CD4-positive, alpha-beta memory T cell (primary cell): ENCODE measurements at places on chromosomes 5 and 9.

- DNase-seq: no peak
Observed at GRCh38 chr5:36723912-36724311, 117.5 kb downstream of the SLC1A3 start.

DNA sequence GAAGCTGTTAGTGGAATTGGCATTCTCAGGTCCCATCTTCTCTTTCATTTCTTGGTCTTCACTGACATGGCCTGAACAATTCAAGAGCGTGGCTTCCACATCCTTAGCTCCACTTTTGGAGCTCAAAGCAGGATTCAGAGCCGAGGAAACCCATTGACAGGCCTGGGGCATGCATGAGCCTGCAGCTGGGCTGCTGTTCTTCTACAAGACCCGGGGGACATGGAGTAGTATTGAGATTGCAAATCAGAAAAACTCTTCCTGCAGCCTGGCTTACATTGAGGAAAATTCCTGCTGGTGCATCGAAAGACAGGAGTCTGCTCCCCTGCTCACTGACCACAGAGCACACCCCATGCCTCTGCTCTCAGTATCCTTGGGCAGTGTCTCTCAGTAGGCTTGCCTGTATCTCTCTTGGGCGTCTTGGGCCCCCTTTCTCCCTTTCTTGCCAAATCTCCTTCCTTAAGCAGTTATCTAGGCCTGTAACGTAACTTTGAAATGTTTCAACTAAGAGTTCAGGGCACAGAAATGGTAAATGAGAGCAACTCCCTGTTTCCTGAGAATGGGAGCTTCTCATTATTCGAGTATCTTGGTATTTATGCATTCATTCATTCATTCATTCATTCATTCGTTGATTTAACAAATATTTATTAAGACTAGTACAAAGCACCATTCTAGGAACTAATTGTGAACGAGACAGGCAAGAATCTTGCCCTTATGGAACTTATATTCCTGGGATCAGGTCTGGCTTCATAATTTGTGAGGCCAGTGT is 603.6 kb upstream of the CLINT1 start:
- no peak for DNase-seq

DNA sequence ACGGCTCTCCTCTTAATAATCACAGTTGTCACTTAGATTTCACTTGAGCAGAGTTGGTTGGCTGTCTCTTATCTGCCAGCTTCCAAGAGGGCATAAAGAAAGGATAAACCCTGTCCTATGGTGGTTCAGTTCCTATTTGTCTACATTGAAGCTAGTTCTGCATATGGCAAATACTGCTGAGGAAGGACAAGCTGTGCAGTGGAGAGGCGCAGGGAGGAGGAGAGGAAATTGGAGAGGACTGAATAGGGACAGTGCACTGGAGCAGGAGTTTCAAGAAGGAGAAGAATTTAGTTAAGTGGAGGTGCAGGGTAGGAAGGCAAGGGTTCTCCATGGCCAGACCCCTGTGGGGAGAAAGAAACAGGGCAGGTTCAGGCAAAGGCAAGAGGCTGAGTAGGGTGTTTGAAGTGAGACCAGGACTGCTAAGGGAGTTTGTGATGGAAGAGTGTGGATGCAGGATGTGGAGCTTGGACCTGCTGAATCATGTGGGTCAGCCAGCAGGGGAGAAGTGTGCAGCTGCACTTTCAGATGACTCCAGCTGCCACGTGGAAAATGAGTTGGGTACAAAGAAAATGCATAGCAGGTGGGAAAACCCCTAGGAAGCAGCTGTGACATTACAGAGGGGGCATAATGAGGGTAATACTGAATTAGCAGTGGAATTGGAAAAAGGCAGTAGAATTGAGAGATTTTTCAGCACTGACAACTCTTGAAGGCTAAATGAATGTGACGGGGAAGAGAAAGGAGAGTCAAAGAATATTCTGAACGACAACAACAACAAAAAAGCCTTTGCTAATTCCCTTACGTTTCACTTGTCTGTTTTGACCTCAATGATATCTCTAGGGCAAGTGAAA is 66.8 kb downstream of the MAMDC2 start:
- no peak for DNase-seq

GRCh38 chr9:75053869-75054268 is 25.8 kb upstream of the CARNMT1 start:
- no peak for DNase-seq

GRCh38 chr5:107370396-107370968 is 300.3 kb downstream of the EFNA5 start:
- no peak for DNase-seq
